Renal pelvis (tissue), 12 donors: ENCODE measurements at places on chromosomes 12 and 14. TPM values are rescaled to one million over a fixed set of nuclear protein-coding genes. Genes with fewer than 3 reads are reported as not detected.

The CIROP gene
- 0.06 TPM for polyA plus RNA-seq

The GNG2 gene
- polyA plus RNA-seq, result 67.4 TPM

- DNase-seq, result no peak
These were observed 6.3 kb upstream of the RIN3 start for GRCh38 chr14:92507174-92507768.

The POTEG gene
- not detected for polyA plus RNA-seq

DNA sequence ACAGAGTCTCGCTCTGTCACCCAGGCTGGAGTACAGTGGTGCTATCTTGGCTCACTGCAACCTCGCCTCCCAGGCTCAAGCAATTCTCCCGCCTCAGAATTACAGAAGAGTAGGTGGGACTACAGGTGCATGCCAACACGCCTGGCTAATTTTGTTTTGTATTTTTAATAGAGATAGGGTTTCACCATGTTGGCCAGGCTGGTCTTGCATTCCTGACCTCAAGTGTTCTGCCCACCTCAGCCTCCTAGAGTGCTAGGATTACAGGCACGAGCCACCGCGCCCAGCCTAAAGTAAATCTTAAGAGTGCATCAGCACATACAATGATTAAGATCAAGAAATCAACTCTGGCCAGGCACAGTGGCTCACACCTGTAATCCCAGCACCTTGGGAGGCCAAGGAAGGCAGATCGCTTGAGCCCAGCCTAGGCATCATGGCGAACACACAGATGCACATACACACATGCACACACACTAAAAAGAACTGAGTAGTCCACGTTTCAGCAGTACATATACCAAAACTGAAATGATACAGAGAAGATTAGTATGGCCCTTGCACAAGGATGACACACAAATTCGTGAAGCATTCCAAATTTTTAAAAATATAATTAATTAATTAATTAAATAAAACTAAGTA, 65.0 kb downstream of the HECTD1 start:
- DNase-seq, result peak; percentile 9

DNA sequence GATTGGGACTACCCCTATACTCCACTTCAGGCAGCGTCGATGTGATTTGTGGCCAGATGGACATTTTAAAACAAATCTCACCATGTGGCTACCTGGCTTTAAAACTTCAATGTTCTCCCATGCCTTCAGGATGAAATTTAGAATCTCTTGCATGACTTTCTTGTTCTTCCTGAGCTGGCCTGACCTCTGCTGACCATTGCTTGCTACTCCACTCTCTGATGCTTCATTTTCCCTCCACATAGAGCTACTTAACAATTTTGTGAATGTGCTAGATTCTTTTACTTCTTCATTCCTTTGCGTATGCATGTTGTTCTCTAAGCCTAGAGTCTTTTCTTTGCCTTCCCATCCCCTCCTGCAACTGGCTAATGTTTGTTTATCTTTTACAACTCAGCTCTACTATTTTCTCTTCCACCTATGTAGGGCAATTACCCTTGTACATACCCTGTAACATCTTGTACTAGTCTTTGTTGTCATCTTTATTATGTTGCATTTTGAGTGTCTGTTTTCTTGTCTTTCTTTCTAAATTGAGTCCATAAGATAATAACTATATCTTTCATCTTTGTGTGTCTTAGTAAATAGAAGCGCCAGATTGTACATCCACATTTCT, 41.2 kb downstream of the YLPM1 start:
- peak; percentile 17 for DNase-seq

The SLCO1A2 gene
- polyA plus RNA-seq, result 0.10 TPM

The RERG gene
- polyA plus RNA-seq, result 30.9 TPM

DNA sequence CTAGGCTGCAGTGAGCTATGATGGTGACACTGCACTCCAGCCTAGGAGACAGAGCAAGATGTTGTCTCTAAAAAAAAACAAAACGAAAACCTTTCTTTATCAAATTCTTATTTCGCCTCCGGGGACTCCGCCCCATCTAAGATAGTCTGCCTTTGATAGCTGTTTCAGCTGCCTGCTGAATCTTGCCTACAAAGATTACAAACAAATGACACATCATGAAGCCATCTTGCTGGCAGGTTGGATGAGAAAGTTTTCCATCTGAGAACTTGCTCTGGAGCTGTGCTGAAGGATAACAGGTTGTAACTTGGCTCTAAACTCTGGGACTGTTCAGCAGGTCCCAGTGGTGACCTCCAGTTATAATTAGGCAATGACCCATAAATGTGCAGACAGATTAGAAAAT, 41.8 kb upstream of the AEBP2 start:
- DNase-seq, result no peak

- no peak for DNase-seq
These were observed 67.0 kb downstream of the SPRING1 start for GRCh38 chr12:116670859-116671258.

GRCh38 chr14:52051871-52052270, 17.0 kb downstream of the NID2 start:
- no peak for DNase-seq

The MGST1 gene
- polyA plus RNA-seq, result 43.9 TPM

DNA sequence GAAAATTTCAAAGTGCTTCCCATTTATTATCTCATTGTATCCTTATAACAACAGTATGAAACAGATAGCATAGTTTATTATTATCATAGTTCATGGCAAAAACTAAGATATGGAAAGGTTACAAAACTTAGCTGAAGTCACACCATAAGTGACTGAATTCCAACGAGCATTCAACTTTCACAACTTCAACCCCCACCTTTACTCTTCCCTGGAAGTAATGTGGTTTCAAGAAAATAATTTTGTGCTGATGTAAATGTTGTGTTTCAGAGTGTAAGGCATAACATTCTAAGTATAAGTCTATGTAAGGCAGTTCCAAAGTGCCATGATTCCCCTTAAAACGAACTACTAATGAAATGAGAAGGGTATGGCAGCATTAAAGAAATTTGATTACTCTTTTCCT, 454.5 kb downstream of the BCAT1 start:
- no peak for DNase-seq

- DNase-seq, result no peak
These were observed 353.1 kb downstream of the NAV3 start for GRCh38 chr12:78183824-78184223.

GRCh38 chr12:6840761-6841515, at the start of gene GNB3:
TSS of gene GNB3 (plus strand) at chr12:6840925. CDS start at chr12:6841288, 363 bp downstream.
- DNase-seq, result no peak

The DIO3 gene
- 0.21 TPM for polyA plus RNA-seq

- DNase-seq, result no peak
These were observed 69.3 kb upstream of the KCNJ8 start for GRCh38 chr12:21843795-21844194.

The DACT1 gene
- 23.4 TPM for polyA plus RNA-seq

The KRT8 gene
- 269 TPM for polyA plus RNA-seq

DNA sequence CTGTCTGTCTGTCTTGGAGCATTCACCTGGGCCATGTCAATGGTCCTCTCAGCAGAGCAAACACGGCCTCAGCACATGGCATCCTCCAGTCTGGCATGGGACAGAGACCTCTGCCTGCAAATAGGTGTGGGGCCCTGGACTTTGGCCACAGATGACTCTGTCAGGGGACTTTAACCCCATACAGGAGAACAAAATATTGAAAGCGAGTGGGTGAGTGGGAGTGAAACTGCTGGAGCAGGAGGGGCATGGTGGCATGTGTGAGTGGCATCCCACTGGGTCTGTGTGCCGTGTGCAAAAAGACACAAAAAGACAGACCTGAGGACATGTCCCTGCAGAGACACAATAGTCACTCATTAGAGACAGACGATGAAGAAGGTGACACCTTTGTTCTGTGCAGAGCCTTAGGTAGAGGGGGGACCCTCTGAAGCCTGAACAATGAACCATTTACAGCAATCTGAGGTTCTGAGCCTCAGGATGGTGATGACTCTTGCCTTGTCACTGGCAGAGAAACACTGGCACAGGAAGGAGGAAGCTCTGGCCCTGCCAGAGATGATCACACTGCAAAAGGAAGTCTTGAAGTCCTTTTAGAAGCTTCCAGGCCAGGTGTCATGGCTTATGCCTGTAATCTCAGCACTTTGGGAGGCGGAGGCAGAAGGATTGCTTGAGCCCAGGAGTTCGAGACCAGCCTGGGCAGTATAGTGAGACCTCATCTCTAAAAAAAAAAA, 7.5 kb downstream of the LAG3 start:
- no peak for DNase-seq

DNA sequence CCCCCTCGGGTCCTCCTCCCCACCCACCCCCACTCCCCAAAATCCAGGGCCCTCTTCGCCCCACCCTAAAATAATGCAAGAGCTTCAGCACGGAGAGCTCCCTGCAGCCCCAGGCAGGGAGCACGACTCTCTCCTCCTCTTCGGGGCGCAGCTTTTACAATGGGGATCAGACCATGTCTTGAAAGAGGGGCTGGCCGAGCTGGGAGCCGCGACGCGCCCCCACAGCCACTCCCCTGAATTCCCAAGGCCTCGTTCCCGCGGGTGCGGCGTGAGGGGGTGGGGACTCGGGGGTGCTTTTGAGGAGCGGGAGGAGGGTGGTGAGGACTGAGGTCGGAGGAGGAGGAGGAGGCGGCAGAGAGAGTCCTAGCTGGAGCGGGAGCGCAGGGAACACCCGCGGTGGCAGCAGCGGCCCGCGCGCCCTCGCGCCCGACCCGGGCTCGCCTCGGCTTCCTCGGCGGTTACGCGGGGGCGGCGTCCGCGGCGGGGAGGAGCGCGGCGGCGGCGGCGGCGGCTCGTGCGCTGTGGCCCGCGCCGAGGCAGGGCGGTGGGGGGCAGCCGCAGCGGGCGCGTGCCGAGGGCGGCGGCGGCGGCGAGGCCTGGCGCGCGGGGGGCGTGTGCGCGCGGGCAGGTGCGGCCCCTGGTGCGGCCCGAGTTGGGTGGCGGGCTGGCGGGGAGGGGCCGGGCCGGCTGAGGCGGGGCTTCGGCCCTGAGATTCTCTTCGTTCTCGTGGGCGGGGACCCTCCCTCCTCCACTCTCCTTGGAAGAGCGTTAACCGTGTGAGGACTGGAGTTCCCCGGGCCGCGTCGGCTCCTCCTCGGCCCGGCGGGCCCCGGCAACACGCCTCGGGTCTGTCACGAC, at the start of gene ANKS1B:
Gene ANKS1B, minus strand, starts transcription at position 666 of the 858 bp plus-strand sequence. CDS start 699 bp downstream, outside the sequence.
- DNase-seq, result peak; percentile 62

The CHFR gene
- 33.0 TPM for polyA plus RNA-seq

DNA sequence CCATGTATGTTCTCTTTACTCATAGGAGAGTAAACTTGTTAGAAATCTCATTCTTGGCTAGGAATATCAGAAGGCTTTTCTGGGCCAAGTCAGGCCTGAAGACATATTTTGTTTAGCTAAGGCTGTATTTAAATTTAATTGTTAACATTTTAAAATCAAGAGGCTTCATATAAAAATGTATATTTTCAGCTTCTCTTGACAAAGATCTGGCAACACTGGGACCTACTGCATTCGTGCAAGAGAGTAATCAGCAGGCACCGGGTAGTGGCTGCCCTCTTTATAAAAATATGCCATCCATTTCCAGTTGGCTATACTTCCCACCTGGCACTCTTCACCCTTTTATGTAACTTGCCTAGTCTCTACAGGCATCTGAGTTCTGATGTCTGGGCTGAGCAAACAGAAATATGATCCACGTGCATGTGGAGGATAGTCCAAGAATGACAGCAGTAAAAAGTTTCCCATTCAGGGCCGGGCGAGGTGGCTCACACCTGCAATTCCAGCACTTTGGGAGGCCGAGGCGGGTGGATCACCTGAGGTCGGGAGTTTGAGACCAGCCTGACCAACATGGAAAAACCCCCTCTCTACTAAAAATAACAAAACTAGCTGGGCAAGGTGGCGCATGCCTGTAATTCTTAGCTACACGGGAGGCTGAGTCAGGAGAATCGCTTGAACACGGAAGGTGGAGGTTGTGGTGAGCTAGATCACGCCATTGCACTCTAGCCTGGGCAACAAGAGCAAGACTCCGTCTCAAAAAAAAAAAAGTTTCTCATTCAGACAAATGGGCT, 2.0 kb upstream of the SOS2 start:
- DNase-seq, result no peak

DNA sequence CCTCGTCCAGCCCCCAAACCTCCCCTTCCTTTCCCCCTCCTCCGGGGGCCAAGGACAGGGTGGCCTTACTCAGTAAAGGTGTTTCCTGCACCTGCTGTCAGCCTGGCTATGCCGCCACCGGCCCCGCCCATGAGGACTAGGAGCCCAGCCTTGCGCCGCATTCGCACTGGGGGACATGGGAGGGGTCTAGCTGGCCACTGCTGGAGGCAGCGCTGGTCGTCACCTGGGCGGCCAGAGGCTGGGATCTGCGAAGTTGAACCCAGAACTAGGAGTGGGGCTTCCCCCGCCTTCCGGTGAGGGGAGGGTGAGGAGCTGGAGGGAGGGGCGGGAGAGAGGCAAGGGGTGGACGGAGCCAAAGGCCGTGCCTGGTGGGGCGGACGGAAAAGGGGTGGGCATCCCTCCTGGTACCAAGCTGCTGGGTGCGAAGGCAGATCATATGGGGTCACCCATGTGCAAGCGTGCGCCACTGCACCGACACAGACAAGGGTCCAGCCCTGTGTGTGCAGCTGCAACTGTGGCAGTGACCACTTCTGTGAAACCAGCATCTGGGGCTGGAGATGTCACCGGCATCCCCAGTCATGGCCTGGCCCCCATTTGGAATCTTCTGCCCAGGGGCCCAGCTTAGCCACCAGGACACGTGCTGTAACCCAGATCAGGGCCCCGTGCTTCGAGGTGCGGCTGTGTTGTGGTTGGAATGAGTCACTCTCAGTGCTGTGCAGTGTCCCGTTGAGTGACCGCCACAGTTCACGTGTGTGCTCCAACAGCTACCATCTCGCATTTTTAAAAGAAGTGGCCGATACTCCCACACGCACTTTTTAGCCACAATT, 8.5 kb downstream of the AMN start:
- no peak for DNase-seq

- no peak for DNase-seq
These were observed 485 bp downstream of the SENP1 start for GRCh38 chr12:48105321-48105866.

DNA sequence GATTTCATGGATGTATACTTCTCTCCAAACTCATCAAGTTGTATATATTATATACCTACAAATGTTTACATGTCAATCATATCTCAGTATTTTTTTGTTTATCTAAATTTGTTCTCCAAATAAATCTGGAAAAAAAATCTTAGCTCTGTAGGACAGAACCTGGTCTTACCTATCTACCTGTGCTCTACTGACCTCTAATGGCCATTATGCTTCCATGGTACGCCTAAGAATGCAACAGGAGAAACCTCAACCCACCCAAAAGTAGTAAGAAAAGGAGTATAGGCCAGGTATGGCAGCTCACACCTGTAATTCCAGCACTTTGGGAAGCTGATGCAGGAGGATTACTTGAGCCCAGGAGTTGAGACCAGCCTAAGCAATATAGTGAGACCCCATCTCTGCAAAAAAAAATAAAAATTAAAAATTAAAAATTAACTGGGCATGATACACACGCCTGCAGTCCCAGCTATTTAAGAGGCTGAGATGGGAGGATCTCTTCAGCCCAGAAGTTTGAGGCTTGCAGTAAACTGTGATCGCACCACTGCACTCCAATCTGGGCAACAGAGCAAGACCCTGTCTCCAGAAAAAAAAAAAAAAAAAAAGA, 8.7 kb downstream of the OR11H4 start:
- DNase-seq, result no peak

- DNase-seq, result no peak
These were observed 36.1 kb upstream of the PRICKLE1 start for GRCh38 chr12:42625611-42626010.
